Fibroblast of the aortic adventitia (primary cell): ENCODE measurements at places on chromosomes 4 and X. TPM values are rescaled to one million over a fixed set of nuclear protein-coding genes. Genes with fewer than 3 reads are reported as not detected.

COL4A6 gene
- 1.3 and 2.2 TPM in 2 replicates for total RNA-seq

DMD gene
- 10.3 and 30.3 TPM in 2 replicates for total RNA-seq

SHISA3 gene
- total RNA-seq, result 2.0 and 6.0 TPM in 2 replicates

ASB5 gene
- 0.09 TPM in 1 of 2 replicates, not detected in the other for total RNA-seq

VCX3A gene
- total RNA-seq, result not detected in 2 replicates

DEFB131A gene
- not detected in 2 replicates for total RNA-seq
